ENCODE measurements at places on chromosomes 13 and 19.
A peak's percentile ranks its signal among the peaks of the same experiment; 100 is the strongest.

DNA sequence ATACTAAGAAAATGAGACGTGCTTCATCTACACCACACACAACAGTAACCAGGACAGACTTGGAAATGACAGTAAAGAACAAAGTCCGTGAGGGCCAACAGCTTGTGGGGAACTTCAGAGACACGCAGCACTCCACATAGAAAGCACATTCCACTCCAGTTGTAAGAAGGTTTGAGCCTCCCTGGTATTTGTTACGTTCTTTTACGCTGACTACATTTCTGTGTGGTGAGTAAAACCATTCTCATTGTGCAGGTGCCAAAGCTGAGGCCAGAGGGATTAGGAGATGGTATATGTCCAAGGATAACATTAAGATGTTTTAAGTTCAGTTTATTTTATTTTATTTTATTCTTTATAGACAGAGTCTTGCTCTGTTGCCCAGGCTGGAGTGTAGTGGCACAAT, 1189.9 kb downstream of the UQCRFS1 start:
- DNase-seq, result no peak

DNA sequence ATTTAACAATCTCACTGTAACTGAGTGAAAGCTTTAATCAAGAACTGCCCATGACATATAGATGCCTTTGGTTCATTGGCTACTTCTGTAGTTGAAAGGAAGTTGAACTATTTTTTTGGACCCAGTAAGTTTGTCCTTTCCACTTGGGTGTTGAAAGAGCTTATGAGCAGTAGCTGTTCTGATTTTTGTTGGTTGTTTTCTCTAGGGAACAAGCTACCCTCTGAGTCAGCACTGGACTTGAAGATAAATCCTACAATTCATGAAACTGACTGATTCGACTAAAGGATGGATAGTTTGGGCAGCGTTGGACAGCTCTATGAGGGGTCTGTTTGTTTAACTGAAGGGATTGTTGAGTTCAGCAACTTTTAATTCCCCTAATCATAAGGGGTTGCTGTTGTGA, 101.0 kb downstream of the PAN3 start:
- DNase-seq, result no peak

GRCh38 chr13:71663431-71663830, 203.6 kb downstream of the DACH1 start:
- no peak for DNase-seq

- no peak for DNase-seq
Measured at GRCh38 chr13:32173881-32174280, 141.3 kb downstream of the ZAR1L start.

GRCh38 chr13:75186379-75186778, 295.6 kb downstream of the TBC1D4 start:
- DNase-seq, result no peak

- DNase-seq, result no peak
Measured at GRCh38 chr13:113052971-113053370, 52.6 kb upstream of the F7 start.

DNA sequence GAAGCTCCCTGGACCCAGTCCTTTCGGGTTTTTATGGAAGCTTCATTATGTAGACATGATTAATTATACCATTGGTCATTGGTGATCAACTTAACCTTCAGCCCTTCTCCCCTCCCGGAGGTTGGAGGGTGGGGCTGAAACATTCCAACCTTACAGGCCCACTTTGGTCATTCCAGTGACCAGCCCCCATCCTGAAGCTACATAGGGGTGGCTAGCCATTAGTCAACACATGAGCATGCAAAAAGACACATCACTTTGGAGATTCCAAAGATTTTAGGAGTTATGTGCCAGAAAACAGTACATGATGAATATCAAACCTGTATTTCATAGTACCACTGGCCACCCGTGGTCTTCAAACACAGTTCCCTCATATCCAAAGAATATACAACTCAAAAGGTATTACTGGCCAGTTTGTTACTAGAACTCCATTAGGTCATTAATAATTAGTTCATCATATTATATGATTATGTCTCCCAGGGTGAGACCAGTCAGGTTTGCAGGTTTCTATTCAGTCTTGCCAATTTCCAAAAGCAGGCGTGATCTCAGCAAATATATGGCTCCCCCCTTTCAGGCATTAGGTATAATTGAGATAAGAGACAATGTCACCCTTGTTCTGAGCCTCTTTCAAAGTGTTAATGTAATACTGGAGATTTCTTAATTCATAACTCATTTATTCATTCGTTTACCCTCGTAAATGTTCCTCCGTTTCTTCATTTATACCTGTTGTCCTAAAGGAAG, 11.1 kb downstream of the PPP5C start:
- DNase-seq, result no peak

DNA sequence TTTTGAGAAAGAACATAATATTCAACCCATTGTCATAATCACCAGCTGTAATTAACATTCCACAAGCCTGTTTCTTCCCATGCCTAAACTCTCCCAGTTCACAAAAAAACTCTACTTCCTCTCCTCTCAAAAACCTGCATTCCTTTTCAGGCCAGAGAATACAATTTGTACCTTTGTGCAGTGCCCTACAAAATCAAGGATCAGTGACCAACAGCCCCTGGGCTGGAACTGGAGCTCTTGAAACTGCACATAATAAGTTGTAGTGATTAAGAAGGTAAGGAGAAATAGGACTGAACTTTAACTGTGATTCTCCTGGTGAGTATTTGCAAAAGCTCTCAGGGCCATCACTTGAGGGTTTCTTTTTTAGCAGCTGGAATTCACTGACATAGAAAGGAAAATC, 472.7 kb downstream of the RFC3 start:
- peak; percentile 26 for DNase-seq

GRCh38 chr13:58882516-58882915, 1251.0 kb downstream of the PCDH17 start:
- DNase-seq, result no peak

Data from breast epithelium (tissue), 4 donors.